Activated CD8-positive, alpha-beta memory T cell treated with anti-CD3 and anti-CD28 coated beads for 1 hour (primary cell): ENCODE measurements at places on chromosomes 16 and 17.

DNA sequence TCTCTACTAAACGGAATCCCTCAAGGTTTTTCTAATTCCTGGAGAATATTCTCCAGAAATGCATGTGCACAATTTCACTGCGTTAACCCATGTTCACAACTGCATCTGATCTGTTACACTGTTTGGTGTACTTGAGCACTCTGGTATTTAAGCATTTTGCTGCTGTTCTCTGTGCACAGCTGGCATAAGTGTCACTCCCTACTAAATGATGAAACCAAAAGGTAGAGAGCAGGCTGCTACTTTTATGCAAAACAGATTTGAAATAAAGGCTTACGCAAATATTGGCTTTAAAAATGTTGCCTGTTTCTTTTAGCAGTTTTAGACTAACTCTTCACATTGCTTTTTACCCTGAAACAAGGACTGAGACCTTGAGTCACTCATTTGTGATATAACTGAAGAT is 41.7 kb downstream of the ESRP2 start:
- no peak for DNase-seq

DNA sequence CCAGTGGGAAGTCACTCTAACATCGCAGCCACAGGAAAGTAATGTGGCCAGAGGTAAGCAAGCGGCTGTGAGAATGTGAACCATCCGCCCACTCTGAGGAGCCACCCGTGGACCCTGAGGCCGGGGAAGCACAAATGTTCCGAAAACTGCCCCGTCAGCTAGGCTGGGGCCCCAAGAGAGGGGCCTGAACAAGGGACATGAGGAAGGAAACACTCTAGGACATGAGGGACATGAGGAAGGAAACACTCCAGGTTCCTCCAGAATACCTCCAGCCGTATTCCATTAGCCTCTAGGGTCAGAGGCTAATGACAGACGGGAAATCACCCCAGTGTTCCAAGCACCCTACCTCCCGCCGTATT is 317 bp downstream of the TEFM start:
- no peak for DNase-seq

DNA sequence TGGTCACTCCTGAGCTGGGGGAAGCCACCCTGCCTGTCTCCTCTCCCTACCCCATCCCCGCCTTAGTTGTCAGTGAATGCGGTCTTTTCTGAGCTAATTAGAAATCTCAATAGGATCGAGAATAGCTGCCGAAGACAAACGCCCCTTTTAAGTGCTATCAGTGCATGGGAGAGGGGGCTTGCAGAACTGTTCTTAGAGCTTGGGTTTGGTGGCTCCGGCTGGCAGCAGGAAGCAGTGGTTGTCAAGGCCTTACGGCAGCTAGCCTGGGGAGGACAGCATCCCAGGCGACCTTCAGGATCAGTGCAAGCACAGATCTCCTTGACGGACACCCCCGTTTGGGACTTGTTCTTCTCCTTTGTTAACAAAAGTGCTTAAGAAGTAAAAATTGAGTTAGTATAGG is 195.1 kb downstream of the CCDC182 start:
- DNase-seq, result no peak

- no peak for DNase-seq
Observed at GRCh38 chr16:877242-878071, 76.9 kb upstream of the GNG13 start.

DNA sequence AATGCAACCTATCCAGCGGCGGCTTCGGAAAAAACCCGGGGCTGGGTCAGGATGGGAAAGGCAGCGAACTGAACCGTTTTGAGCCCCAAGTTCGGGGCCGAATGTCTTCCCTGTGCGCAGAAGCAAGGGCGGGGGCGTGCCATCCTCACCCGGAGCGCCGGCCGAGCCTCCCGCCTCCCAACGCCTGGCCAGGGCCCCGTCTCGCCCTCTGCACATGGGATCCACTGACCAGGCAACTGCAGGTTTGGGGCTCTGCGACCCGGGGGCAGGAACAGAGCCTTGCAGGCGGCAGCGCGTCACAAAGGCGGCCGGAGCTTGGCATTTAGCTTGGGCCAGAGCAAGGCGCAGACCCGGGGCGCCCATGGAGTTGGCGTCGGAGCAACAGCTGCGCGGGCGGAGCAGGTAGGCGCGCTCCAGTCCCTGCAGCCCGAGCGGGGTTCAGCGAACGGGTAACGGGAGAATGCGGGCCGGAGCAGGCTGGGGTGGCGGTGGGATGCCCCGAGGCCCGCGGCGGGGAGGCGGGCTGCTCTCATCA is at the start of gene FBXO39:
Gene FBXO39, plus strand, starts transcription at position 345 of the 535 bp plus-strand sequence. CDS start 3,654 bp downstream, outside the sequence.
- no peak for DNase-seq

- no peak for DNase-seq
Observed at GRCh38 chr17:78039581-78039980, 81.1 kb downstream of the TNRC6C start.

GRCh38 chr16:30744183-30744582 is 4.0 kb upstream of the PHKG2 start:
- no peak for DNase-seq

DNA sequence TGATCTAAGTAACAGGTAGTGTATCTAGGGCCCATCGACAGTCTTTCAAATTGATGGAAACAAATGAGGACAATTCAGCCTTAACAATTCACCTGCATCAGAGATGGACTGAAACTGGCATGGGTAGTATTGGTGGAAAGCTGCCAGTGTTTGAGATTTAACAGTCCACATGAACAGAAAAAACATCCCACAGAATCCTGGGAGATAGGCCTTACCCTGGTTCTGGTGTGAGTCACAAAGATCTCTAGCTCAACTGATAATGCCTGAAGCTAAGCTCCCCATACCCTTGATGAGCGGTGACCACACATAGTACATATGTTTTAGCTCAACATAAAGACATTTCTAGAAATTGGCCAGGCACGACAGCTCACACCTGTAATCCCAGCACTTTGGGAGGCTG is 21.9 kb downstream of the CRK start:
- DNase-seq, result no peak

- DNase-seq, result no peak
Observed at GRCh38 chr16:84566545-84567257, 51.2 kb downstream of the COTL1 start.

DNA sequence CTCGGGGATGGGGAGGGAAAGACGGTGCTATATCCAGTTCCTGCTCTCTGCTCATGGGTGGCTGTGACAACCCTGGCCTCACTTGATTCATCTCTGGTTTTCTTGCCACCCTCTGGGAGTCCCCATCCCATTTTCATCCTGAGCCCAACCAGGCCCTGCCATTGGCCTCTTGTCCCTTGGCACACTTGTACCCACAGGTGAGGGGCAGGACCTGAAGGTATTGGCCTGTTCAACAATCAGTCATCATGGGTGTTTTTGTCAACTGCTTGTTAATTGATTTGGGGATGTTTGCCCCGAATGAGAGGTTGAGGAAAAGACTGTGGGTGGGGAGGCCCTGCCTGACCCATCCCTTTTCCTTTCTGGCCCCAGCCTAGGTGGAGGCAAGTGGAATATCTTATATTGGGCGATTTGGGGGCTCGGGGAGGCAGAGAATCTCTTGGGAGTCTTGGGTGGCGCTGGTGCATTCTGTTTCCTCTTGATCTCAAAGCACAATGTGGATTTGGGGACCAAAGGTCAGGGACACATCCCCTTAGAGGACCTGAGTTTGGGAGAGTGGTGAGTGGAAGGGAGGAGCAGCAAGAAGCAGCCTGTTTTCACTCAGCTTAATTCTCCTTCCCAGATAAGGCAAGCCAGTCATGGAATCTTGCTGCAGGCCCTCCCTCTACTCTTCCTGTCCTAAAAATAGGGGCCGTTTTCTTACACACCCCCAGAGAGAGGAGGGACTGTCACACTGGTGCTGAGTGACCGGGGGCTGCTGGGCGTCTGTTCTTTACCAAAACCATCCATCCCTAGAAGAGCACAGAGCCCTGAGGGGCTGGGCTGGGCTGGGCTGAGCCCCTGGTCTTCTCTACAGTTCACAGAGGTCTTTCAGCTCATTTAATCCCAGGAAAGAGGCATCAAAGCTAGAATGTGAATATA is 4.8 kb upstream of the LASP1NB start:
- DNase-seq, result no peak
